ENCODE measurements at places on chromosomes 1 and 21.

- no peaks in the 10 kb centered on the region for H3K36me3 ChIP-seq
- peaks cover 14% of the 10 kb centered on the region for H3K4me1 ChIP-seq
- no peak for DNase-seq
- H3K27ac ChIP-seq: peak overlapping the region; percentile 91
Measured at GRCh38 chr1:214280386-214281020, 456 bp upstream of the SMYD2 start.

GRCh38 chr1:229197265-229197585 is 73.7 kb upstream of the RAB4A start:
- H3K36me3 ChIP-seq: no peaks in the 10 kb centered on the region
- H3K27ac ChIP-seq: no peak overlapping the region
- peaks cover 19% of the 10 kb centered on the region for H3K4me1 ChIP-seq
- DNase-seq: no peak
- H3K27me3 ChIP-seq: no peaks in the 10 kb centered on the region

GRCh38 chr1:241821363-241821762 is 26.6 kb upstream of the EXO1 start:
- H3K36me3 ChIP-seq: no peaks in the 10 kb centered on the region
- H3K4me1 ChIP-seq: no peaks in the 10 kb centered on the region
- no peak for DNase-seq
- no peaks in the 10 kb centered on the region for H3K27me3 ChIP-seq

- no peaks in the 10 kb centered on the region for H3K27me3 ChIP-seq
- H3K4me1 ChIP-seq: no peaks in the 10 kb centered on the region
- no peaks in the 10 kb centered on the region for H3K36me3 ChIP-seq
- no peak overlapping the region for H3K27ac ChIP-seq
- DNase-seq: peak; percentile 15
Measured at GRCh38 chr1:53369034-53369750, 41.3 kb upstream of the LRP8 start.

DNA sequence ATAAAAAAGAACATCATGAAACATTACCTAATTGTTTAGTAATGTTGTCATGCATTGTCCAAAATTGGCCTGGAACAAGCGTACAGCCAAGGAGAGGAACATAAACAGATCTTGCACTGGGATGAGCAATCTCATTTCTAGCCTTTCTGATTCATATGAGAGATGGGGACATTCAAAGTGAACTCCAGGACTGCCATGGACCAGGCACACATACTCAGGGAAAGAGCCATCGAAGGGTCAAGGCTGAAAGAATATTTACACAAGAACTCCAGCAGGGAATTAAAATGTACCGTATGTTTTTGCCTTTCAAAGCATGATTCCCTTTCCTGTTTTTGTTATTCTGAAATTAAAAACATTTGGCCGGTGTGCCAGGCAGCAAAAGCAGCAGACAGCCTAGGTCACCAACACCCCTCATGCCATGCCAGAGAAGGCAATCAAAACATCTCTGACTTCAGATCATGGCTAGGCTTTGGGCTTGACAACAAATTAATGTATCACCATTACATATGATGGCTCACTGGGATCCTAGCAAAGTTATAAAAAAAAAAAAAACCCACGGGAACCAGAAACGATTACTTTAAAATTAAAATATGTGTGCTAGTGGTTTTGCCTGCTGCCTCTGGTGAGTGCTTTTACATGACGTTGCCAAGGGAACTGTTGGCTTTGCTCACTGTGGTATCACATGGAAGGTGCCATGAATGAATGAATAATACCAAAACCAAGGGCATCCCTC is 159.8 kb downstream of the TGFBR3 start:
- DNase-seq: no peak
- no peaks in the 10 kb centered on the region for H3K36me3 ChIP-seq
- peaks cover 23% of the 10 kb centered on the region for H3K4me1 ChIP-seq
- peak overlapping the region; percentile 61 for H3K27ac ChIP-seq
- H3K4me3 ChIP-seq: no peak overlapping the region
- no peaks in the 10 kb centered on the region for H3K27me3 ChIP-seq

All from upper lobe of left lung (tissue), 6 donors.